ENCODE measurements at places on chromosomes 7 and 10. TPM values are rescaled to one million over a fixed set of nuclear protein-coding genes. Genes with fewer than 3 reads are reported as not detected.

GRCh38 chr10:122018951-122019413, 30.0 kb downstream of the TACC2 start:
- no peaks in the 10 kb centered on the region for H3K27me3 ChIP-seq
- H3K36me3 ChIP-seq: no peaks in the 10 kb centered on the region

- no peaks in the 10 kb centered on the region for H3K27me3 ChIP-seq
- H3K4me3 ChIP-seq: no peak overlapping the region
- no peaks in the 10 kb centered on the region for H3K36me3 ChIP-seq
- peaks cover 3% of the 10 kb centered on the region for H3K4me1 ChIP-seq
- no peak for DNase-seq
Observed at GRCh38 chr10:46091828-46092523, 45.9 kb upstream of the MSMB start.

CC2D2B gene
- 2.5 TPM for total RNA-seq

GRCh38 chr10:2081501-2081900, 344.2 kb upstream of the ADARB2 start:
- no peak for DNase-seq
- H3K27ac ChIP-seq: no peak overlapping the region
- H3K27me3 ChIP-seq: no peaks in the 10 kb centered on the region

PRSS37 gene
- not detected for total RNA-seq

GRCh38 chr7:69301253-69301652, 297.0 kb upstream of the AUTS2 start:
- H3K4me3 ChIP-seq: no peak overlapping the region
- no peaks in the 10 kb centered on the region for H3K36me3 ChIP-seq
- no peak overlapping the region for H3K27ac ChIP-seq
- no peaks in the 10 kb centered on the region for H3K4me1 ChIP-seq

GRCh38 chr10:93820434-93820833, 62.7 kb downstream of the LGI1 start:
- H3K27me3 ChIP-seq: peaks cover 23% of the 10 kb centered on the region
- H3K4me3 ChIP-seq: no peak overlapping the region
- no peak for DNase-seq
- H3K4me1 ChIP-seq: peaks cover 10% of the 10 kb centered on the region

GRCh38 chr7:54544527-54545240, 2.5 kb downstream of the VSTM2A start:
- H3K4me3 ChIP-seq: no peak overlapping the region
- no peaks in the 10 kb centered on the region for H3K36me3 ChIP-seq
- DNase-seq: no peak

GRCh38 chr10:98023024-98023423, 7.4 kb downstream of the CRTAC1 start:
- no peaks in the 10 kb centered on the region for H3K4me1 ChIP-seq
- DNase-seq: no peak
- H3K27ac ChIP-seq: no peak overlapping the region
- no peaks in the 10 kb centered on the region for H3K36me3 ChIP-seq
- no peaks in the 10 kb centered on the region for H3K27me3 ChIP-seq

DNA sequence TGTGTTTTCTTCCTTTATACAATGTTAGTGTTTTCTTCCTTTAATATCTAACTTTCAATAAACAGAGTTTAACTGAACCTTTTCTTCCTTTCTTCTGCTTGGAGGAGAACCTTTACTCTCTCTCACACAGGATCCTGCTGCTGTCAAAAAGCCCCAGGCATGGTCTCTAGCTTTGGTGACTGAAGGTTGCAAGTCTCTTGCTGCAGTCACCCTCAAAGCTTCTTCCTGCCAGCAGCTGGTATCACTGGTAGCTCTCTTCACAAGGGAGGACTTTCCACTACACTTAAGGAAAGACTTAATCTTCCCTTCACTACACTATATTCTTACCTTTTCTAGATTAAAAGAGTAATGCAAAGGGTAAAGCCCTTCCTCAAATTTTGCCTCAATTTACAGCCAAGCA, 153.4 kb downstream of the SGMS1 start:
- H3K27me3 ChIP-seq: no peaks in the 10 kb centered on the region
- H3K4me1 ChIP-seq: peaks cover 25% of the 10 kb centered on the region
- DNase-seq: no peak
- no peak overlapping the region for H3K27ac ChIP-seq

DNA sequence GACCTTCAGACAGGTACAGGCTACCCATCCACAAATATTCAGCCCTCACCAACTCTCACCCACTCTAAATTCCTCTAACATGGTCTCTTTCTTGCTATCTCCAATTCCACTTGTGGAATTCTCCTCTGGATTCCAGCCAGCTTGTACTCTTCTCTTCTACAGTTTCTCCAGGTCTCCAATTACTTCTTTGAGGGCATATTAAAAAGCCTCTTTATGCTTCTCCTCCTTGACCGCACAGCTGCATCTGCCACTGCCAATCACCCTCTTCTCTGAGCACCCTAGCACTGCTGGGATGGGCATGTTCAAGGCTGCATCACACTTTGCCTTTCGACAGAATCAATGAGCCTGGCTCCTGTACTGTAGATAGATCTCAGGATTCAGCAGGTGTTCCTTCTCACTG, 101.5 kb upstream of the ANKRD1 start:
- DNase-seq: no peak
- H3K4me1 ChIP-seq: peaks cover 8% of the 10 kb centered on the region
- no peaks in the 10 kb centered on the region for H3K36me3 ChIP-seq
- H3K27ac ChIP-seq: no peak overlapping the region
- H3K4me3 ChIP-seq: no peak overlapping the region

DNA sequence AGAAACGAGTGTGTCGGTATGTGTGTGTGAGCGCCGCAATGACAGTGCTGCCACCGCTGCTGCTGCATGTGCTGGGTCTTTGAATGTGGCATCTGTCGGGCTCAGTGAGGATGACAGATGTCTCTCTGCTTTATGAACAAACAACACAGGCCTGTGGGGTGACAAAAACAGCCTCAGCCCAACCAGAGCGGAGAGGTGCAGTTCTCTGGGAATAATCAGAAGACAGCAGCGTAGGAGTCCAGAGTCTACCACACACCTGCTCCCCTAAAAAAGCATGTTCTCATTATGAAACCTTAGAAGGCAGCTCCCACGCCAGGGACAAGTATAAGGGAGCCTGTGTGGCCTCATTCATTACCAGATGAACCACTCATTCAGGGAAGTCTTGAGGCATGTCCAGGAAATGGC, 278.3 kb downstream of the KCNMA1 start:
- peaks cover 18% of the 10 kb centered on the region for H3K27me3 ChIP-seq
- H3K27ac ChIP-seq: no peak overlapping the region
- H3K4me1 ChIP-seq: no peaks in the 10 kb centered on the region
- no peak overlapping the region for H3K4me3 ChIP-seq
- no peak for DNase-seq

GRCh38 chr10:32982911-32983909, 25.2 kb upstream of the ITGB1 start:
- no peak for DNase-seq
- no peaks in the 10 kb centered on the region for H3K27me3 ChIP-seq
- no peak overlapping the region for H3K4me3 ChIP-seq

SHTN1 gene
- total RNA-seq: 9.4 TPM

ACTR3C gene
- 15.6 TPM for total RNA-seq

GRCh38 chr7:2517026-2517425, 2.5 kb upstream of the LFNG start:
- H3K4me3 ChIP-seq: no peak overlapping the region
- H3K4me1 ChIP-seq: peaks cover 20% of the 10 kb centered on the region
- no peak overlapping the region for H3K27ac ChIP-seq
- no peaks in the 10 kb centered on the region for H3K36me3 ChIP-seq
- DNase-seq: no peak

GCC1 gene
- 13.5 TPM for total RNA-seq

TDRD1 gene
- total RNA-seq: under 0.01 TPM

GRCh38 chr7:28142650-28143049, 37.9 kb downstream of the JAZF1 start:
- DNase-seq: no peak
- H3K27me3 ChIP-seq: no peaks in the 10 kb centered on the region
- no peak overlapping the region for H3K27ac ChIP-seq
- peaks cover 11% of the 10 kb centered on the region for H3K4me1 ChIP-seq
- no peaks in the 10 kb centered on the region for H3K36me3 ChIP-seq

ZNF727 gene
- 2.5 TPM for total RNA-seq

GRCh38 chr10:89469517-89469916, 55.1 kb downstream of the IFIT5 start:
- no peaks in the 10 kb centered on the region for H3K27me3 ChIP-seq
- H3K36me3 ChIP-seq: no peaks in the 10 kb centered on the region
- no peak overlapping the region for H3K4me3 ChIP-seq

- H3K27ac ChIP-seq: no peak overlapping the region
- no peak overlapping the region for H3K4me3 ChIP-seq
- H3K27me3 ChIP-seq: no peaks in the 10 kb centered on the region
- peaks cover 7% of the 10 kb centered on the region for H3K4me1 ChIP-seq
Observed at GRCh38 chr7:139494835-139495579, 11.5 kb upstream of the KLRG2 start.

DNA sequence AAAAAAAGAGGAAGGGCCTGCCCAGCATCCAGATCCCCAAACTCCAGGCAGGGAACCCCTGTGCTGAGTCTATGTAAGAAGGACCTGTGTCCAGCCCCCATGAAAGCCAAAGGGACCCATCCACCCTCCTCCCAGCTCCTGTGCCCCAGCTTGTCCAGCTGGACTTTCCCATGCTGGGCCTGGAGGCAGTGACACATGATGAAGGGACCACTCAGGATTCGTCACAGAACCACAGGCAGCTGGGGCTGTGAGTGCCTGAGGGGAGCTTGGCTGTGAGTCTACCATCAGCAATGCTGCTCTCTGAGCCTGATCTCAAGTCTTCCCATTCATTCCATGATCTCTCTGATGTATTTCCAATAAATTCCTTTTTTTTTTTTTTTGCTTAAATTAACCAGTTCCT, 36.2 kb upstream of the MNX1 start:
- DNase-seq: no peak
- H3K27me3 ChIP-seq: peaks cover 31% of the 10 kb centered on the region
- H3K36me3 ChIP-seq: no peaks in the 10 kb centered on the region
- H3K27ac ChIP-seq: no peak overlapping the region
- H3K4me1 ChIP-seq: no peaks in the 10 kb centered on the region

KCNH2 gene
- 0.19 TPM for total RNA-seq

GRCh38 chr7:134552105-134552504, 3.2 kb downstream of the AKR1B15 start:
- peaks cover 15% of the 10 kb centered on the region for H3K4me1 ChIP-seq
- H3K36me3 ChIP-seq: no peaks in the 10 kb centered on the region
- H3K27me3 ChIP-seq: no peaks in the 10 kb centered on the region
- H3K4me3 ChIP-seq: no peak overlapping the region
- no peak for DNase-seq

ZPBP gene
- not detected for total RNA-seq

NME8 gene
- not detected for total RNA-seq

- no peak for DNase-seq
- H3K27me3 ChIP-seq: peaks cover 7% of the 10 kb centered on the region
- peaks cover 8% of the 10 kb centered on the region for H3K4me1 ChIP-seq
- no peaks in the 10 kb centered on the region for H3K36me3 ChIP-seq
Observed at GRCh38 chr7:43117861-43118260, 5.4 kb downstream of the HECW1 start.

DNA sequence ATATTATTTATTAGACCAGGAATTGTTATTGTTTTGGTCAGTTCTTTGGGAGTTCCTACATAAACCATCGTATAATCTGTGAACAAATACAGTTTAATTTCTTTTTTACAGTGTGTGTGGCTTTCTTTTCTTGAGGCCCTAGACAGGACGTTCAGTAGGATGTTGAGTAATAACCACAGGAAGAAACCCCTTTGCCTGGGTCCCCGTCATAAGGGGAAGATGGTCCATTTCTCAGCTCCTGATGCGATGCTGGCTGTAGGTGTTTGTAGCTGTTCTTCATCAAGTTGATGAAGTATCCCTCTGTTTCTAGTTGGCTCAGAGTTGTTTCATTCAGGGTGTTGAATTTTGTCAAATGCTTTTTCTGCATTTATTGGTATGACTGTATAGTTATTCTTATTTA, 219.7 kb upstream of the ADARB2 start:
- H3K4me1 ChIP-seq: no peaks in the 10 kb centered on the region
- no peaks in the 10 kb centered on the region for H3K27me3 ChIP-seq
- H3K27ac ChIP-seq: no peak overlapping the region
